Cerebellar nuclear complex (tissue), 1 donor: ENCODE measurements at places on chromosomes 13 and 19.

- DNase-seq, result no peak
These were observed 2529.3 kb upstream of the PCDH20 start for GRCh38 chr13:63944911-63945310.

DNA sequence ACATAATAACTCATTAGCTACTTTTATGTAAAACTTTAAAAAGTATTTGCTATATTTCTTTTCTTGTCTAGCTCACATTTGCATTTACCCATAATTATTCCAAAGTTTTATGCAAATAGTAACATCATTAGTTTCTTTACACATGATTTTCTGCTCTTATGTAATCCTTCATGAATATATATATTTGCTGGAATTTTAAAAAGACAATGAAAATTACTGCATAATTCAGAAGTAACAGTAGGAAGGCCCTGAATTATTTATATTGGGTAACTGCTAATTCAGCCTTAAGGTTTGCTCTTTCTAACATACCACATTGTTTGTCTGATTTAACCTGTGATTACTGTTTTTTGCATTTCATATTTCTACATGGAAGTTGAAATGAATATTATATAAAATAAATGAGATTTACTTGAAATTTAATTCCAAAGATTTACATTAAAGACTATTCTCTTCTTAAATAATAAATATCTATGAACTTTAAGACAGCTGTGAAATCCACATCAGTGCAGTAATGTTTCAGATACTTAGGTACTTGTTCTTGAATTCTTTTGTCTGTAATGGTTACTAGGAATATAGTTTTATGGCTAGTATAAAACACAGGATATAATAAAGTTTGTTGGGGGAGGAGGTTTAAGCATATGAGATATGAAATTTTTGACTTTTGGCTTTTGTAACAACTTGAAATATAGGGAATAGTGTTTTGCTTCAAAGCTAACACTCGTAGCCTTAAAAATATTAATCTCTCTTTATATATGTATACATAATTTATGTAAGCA lies 46.0 kb downstream of the B3GLCT start:
- no peak for DNase-seq

DNA sequence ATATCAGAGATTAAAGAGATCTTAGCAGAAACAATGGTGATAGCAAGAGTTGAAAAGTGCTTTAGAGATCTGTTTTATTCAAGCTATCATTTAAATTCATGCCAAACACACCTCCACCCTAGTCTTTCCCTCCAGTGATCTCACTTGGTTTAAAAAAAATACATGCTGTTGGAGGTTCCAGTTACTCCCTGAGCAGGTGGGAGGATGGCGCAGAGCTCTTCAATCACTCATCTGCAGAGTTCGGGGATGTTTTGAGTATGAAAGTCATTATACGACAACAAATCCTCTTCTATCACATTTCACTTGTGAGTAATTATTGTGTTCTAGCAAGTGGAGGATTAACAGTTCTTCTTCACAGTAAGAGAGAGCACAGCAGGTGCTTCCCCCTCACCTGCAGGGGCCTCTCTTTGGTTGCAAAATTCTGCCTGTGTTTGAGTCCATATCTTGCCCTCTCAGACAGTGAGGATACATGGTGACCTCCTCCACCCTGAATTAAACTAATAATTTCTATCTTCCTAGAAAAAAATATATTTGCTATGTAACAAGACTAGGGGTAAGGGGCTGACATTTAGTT lies 376.7 kb downstream of the LIG4 start:
- DNase-seq, result no peak

GRCh38 chr13:84131249-84131648 lies 249.0 kb upstream of the SLITRK1 start:
- DNase-seq, result no peak

DNA sequence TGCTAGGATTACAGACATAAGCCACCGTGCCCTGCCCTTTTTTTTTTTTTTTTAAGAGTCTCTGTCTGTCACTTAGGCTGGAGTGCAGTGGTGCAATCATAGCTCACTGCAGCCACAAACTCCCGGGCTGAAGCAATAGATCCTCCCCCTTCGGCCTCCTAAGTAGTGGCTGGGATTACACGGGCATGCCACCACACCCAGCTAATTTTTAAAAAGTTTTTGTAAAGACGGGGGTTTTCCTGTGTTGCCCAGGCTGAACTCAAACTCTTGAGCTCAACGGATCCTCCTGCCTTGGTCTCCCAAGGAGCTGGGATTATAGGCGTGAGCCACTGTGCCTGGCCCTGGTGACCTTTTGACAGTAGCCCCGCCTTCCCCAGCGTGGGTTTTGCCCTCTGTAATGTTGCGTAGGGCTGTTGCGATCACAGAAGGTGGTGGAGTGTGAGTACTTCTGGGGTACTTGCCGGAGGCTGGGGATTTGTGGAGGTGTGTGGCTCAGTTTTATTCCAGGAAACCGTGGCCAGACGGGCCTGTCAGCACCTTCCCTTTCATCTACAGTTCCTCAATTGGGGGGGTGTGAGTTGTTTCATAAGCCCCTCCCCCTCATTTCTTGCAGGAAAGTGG lies 11.6 kb upstream of the RETN start:
- no peak for DNase-seq

DNA sequence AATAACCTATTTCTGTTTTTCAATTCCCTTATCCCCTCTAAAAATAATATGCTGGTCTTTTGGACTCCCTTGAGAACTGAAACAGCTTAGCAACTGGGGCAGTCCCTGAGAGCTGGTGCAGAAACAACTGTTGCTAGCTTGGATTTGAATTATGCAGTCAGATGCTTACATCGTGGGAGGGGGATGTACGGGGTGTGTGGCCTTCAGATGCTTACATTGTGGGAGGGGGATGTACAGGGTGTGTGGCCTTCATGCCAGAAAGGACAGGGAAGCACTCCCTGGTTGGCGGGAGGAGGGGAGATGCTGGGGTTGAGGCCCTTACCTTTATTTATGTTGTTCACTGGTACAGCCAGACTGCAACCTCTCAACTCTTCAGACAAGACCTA lies 25.6 kb downstream of the LRCH1 start:
- DNase-seq, result no peak

DNA sequence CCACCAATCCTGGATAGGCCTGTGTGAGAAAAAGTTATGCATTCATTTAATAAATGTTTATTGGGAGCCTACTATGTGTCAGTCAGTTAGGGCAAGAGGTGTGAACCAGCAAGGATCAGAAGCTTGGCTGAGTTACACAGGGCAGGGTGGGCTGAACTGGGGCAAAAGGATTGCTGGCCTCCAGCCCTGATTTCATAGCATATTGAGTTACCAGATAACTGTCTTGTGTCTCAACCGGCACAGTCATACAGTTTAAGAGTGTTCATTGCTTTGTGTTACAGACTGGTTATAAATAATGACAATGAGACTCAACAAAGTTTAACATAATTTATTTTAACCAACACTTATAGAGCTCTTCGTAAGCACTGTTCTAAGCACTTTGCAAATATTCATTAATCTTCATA lies 253.8 kb downstream of the DLEU7 start:
- no peak for DNase-seq

DNA sequence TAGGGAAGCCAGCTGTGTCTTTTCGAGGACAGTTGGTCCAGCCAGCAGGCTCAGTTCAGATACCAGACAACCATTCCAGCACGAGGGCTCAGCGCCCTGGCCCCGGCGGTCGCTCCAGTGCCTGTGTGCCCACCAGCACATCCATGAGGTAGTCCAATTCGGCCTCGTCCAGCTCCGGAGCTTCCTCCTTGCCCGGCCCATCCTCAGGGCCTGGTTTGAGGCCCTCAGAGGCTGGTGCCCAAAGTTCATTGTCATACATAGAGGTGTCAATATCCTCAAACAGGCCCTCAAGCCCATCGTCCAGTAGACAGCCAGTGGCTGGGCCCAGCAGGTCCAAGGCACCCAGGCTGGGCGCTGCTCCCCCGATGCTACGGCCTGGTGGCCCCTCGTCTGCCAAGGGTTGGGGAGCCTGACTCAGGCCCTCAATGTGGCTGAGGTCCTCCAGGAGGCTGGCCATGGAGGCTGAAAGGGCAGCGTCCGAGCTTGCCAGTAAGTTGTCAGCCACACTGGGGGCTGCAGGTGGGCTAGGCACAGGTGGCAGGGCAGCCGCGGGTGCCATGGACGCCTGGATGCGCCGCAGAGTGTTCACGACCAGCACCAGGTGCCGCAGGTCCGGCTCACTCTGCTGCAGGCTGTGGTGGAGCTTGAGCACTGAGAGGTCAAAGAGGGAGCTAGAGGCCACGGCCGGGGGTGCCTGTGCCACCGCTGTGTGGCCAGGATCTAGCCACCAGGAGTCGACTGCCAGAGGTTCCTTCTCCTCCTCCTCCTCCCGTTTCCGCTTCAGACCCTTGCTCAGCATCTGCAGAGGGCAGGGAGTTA lies 2.8 kb downstream of the SERTAD1 start:
- DNase-seq, result no peak

DNA sequence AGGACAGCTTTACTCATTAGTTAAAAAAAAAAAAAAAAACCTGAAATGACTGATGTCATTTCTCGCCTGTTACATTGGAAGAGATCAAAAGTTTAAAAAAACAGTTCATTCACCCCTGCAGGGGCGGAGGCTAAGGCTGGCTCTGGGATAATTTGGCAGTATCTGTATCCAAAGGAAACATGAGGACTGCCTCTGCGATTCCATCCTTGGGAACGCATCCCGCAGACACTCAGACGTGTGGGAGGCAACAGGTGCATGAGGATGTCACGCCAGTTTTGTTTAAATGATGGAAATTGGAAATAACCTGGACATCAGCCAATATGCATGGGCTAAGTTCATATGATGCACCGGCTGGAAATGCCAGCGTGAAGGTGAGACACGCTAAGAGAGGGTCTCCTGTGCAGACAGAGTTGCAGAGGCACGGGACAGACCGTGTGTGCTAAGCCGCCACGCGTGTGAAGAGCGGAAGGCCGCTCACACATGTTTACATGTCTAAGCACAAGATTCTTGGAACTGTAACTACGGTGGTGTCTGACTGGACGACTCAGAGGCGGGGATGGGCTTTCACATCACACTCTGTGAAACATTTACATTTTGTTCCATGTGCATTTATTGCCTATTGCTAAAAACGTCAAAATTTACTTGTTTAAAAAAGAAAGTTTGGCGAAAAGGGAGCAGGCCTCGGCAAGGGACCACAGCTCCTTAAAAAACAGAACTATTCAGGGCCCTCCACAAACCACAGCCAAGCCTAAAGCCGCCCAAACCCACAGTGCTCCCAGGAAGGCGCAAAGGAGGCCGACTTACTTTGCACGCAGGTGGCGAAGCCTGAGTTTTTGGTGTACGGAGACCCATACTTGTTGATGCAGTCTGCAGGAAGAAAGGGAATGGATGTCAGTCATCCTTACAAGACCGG lies 17.9 kb downstream of the GAS6 start:
- DNase-seq, result no peak

DNA sequence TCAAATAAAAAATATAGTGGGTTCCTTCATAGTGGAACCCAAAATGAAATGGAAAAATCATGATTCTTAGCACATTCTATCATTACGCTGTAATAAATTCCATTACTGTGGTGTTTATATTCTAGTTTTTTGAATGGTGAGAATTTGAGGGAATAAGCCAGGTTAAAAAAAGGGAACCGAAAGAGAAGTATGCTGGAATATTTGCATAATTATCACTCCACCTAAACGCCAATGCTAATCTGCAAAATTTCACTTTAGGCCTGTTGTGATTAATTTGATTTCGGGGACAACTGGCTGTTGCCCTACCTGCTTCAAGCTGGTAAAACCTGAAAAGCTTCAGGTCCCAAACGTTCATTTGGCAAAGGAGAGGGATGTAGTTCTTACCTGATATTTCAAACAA lies 32.1 kb upstream of the SCEL start:
- DNase-seq, result no peak

DNA sequence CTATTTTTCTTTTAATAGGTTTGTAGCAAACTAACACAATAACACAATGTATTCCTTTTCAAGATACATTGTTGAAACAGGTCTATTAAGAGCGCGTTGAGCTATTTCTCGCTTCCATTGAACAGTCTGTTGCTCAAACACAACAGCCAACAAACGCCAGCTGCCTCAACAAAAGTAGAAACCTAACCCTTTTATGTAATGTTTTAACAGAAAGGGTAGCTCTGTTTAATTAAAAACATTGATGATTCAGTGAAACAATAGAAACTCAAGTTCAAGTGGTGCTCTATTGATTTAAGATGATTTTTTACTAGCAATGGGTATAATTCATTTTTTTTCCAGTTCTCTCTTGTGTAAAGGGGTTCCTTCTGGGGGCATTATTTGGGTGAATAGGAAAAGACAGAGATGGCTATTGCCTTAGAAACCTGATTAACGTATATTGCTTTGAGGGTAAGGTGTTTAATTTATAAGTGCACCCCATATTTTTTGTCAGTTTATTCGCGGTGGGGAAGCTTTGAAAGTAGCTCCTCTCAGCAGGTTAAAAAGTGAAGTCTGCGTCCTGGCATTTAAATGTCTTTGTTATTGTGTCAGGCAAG lies 14.9 kb downstream of the ZIC2 start:
- peak; percentile 63 for DNase-seq

- DNase-seq, result no peak
These were observed 64.9 kb upstream of the HTR2A start for GRCh38 chr13:46961719-46962118.

- DNase-seq, result no peak
These were observed 33.4 kb downstream of the ALG5 start for GRCh38 chr13:36965767-36966166.

DNA sequence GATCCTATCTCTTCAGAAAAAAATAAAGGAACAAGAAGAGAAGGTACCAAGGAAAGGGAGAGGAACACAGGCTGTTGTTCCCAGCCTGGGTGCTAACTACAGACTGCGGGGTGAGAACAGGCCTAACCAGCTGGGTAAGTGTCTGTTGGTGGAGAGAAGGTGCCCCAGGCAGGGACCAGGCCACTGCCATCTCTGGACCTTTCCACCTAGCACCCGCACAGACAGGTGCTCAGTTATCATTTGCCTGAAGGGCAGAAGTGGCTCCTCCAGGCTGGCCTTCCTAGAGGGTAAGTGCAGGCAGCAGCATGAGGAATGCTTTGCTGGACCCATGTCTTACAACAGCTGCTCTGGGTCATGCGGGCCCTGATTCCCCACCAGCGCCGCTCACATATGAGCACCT lies 10.1 kb downstream of the DNMT1 start:
- no peak for DNase-seq

DNA sequence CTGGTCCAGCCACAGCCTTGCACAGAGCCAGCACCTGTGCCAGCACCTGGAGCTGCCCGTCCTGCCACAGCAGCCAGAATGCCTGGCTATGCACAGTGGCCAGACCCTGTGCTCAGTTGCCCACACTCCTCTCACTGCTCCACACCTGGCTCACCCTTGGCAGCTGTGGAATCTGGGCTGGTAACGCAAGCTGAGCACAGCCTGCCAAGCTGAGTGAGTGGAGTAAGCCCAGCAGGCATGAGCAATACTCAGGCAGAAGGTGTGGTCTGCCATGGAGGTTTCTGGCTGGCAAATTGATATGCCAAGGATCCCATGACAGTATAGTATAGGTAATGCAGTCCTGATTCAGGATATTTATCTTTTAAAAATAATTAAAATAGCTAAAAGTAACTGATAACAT lies 122.2 kb downstream of the PCDH9 start:
- no peak for DNase-seq

DNA sequence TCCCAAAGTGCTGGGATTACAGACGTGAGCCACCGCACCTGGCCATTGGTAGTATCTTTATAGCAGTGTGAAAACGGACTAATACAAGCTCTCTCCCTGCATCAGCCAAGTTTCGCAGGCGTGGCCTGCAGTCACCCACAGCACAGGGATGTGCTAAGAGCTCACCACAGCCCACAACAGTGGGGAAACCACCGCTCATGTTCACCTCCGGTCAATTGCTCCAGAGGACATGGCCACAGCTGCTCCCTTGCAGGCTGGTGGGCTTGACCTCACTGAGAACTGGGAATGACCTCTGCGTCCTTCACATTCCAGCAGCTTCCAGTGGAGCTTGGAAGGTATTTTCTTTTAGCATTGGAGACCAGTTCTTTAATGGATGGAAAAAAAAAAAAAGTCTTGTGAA lies 156.4 kb downstream of the KCTD15 start:
- DNase-seq, result no peak
